ENCODE measurements at places on chromosomes 5 and 9.

DNA sequence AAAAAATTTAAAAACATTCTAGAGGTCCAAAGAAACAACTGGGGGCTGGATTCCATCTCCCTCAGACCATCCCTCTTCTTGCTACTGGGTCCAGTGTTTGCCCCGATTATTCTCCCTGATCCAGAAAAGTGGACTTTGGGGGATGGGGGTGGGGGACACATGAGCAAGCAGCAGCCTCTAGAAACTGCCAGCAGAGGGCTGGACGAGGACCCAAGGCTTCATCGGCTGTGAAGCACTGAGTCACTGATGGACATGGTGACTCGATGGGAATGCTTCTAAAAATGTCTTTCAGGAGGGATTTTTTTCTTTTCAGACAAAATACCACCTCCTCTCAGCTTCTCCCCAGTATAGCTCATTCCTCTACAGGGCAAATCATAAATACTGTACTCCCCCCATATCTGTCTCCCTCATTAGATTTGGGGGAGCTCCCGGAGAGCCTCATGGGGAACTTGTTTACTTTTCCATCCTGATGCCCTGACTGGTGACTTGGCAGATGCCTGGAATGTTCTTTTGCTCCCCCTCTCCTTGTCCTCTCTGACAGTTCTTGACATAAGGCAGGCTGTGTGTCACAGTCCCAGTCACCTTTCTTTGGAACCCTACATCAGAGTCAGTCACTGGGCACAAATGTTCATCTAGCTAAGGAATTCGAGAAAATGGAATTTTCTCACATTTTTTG lies 67.2 kb upstream of the STC2 start:
- DNase-seq, result no peak

DNA sequence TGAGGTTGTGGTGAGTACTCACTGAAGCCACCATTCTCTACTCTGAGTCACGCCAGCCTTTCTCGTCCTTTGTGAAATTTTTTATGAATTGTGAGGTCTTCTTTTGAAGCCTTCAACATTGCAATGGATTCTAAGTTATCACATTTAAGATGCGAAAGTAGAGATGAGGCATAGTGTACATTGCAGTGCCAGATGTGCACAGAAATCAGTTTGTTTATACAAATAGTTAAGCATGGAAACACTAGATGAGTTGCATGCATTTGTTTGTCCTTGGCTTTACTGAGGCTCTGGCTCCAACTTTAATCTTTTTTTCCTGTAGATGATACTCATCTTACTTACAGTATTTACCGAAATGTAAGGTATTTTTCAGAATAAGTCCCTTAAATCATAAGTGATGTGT lies 453.7 kb upstream of the RIOK2 start:
- no peak for DNase-seq

- DNase-seq, result no peak
These were observed 9.7 kb downstream of the GRIN1 start for GRCh38 chr9:137148661-137149060.

- peak; percentile 67 for DNase-seq
These were observed 701.5 kb upstream of the MEF2C start for GRCh38 chr5:89584339-89584956.

- DNase-seq, result no peak
These were observed 106.5 kb upstream of the PRRC1 start for GRCh38 chr5:127410959-127411358.

DNA sequence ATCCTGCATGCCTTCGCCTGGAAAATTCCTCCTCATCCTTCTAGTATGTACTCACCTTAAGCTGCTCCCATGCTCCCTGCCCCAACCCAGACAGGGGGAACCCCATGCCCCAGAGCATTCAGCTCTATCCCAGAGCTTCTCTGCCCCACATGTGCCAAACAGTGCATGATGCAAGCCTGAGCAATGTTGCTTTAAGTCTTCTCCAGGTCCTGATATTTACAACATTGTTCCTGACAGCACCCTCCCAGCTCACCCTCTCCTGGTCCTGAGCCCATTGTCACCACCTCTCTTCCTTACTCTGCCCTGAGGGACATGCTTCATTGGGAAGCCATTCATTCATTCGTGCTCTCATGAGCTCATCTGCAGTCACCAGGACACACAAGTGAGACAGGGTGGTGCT lies 23.4 kb upstream of the BARX1 start:
- no peak for DNase-seq

DNA sequence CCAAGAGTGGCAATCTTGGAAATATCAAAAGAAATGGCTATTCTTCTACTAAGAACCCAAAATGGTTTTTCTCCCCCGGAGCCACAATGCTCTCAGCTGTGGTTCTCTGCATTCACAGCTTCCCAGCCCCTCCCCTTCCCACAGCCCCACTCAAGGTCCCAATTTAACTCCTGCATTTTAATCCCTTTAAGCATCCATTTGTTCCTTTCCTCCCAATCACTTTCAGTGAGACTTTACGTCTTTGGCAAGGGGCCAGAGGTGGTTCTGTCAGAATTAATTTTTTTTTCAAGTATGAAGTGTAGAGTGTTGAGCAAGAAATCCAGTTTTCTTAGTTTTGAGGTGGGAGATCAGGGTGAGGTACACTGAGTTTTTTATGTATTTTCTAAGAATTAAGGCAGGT lies 256.9 kb downstream of the GLIS3 start:
- no peak for DNase-seq

GRCh38 chr5:126098330-126099017 lies 324.7 kb upstream of the GRAMD2B start:
- DNase-seq, result no peak

GRCh38 chr9:33466565-33467495 lies 6.9 kb downstream of the NOL6 start:
- DNase-seq, result no peak

GRCh38 chr9:135402739-135403695 lies 76.6 kb upstream of the PPP1R26 start:
- no peak for DNase-seq

GRCh38 chr5:17206021-17206420 lies 11.4 kb upstream of the BASP1 start:
- no peak for DNase-seq

DNA sequence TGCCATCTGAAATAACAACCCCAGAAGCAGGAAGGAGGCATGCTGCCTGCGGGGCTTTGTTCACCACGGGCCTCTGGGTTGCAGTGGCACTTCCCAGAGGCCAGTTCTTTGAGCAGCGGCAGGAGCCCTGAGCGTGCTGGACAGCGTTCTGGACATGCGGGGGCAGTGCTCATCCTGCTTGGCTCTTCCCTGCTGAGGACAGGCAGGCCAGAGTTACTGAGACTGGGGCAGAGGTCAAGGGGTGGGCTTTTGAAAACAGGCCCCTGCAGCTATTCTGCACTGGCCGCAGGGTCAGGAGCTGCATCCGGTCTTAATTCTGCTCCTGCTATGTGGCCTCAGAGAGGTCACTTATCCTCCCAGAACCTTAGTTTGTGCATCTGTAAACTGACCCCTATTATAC lies 258.6 kb downstream of the FSTL4 start:
- DNase-seq, result no peak

GRCh38 chr9:76733096-76733495 lies 31.1 kb upstream of the PCA3 start:
- DNase-seq, result no peak

DNA sequence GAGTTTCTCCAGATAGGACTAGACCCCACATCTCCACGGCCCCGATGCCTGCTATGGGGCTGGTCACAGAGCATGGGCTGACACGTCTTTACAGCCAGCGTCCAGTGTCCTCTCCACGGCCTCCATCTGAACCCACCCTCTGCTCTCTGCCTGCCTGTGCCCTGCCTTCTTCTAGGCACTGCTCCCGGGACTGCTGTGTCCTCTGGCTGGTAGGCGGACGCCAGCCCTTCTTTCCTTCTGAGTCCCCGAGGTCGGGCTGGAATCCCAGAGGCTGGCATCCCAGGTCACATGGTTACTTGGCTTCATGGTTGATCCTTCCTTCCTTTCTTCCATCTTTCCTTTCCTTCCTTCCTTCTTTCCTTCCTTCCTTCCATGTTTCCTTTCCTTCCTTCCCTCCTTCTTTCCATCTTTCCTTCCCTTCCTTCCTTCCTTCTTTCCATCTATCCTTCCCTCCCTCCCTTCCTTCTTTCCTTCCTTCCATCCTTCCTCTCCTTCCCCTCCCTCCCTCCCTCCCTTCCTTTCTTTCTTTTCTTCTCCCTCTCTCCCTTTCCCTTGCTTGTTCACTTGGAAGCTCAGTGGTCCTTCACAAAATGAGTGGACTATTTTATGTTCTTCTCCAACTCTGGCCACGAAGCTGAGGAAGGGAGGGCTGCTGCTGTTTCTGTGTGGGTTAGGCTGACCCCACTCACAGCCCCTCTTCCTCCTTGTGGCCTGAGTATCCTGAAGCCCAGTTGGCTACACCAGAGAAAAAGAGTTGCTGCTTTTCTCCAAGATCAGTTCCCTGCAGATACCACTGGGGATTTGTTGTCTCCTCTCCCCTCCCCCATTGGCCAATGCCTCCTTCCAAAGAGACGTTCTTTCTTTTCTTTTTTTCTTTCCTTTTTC lies 66.8 kb upstream of the NEURL1B start:
- DNase-seq, result no peak

- DNase-seq, result no peak
These were observed 46.5 kb upstream of the NTRK2 start for GRCh38 chr9:84622981-84623380.

DNA sequence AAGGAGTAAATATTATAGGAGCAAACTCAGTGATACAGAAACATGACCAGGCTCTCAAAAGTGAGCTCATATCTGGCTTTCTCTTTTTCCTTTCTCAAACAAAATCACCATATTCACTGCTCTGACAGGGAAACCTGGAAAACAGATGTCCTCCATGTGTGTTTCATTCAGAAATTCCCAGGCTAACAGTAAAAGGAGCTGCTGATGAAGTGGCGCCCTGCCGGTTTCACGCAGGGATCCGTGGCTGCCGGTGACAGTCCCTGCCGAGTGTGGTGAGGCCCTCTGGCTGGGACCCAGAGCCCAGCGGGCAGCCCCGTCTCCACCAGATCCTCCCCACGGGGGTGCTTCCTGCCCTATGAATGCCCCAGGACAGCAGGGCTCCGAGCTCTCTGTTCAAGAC lies 208.1 kb downstream of the GNA14 start:
- DNase-seq, result no peak

DNA sequence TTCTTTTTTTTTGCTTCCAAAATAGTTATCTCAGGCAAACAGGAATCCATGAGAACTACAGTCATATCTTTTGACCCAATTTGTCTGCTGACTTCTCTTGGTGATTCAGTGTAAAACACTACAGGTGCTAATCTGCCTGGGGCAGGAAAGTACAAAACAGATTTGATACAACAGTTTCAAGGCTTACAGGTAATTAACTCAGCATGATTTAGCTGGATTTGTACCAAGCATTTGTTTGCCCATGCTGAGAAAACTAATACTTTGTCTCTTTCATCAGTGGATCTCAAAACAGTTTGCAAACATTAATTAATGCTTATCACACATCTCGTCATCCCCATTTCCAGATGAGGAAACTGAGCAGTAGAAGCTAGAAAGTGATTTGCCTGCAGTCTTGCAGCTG lies 312.5 kb upstream of the SEMA6A start:
- DNase-seq, result no peak

GRCh38 chr5:179454356-179454755 lies 96.0 kb upstream of the RUFY1 start:
- DNase-seq, result no peak

DNA sequence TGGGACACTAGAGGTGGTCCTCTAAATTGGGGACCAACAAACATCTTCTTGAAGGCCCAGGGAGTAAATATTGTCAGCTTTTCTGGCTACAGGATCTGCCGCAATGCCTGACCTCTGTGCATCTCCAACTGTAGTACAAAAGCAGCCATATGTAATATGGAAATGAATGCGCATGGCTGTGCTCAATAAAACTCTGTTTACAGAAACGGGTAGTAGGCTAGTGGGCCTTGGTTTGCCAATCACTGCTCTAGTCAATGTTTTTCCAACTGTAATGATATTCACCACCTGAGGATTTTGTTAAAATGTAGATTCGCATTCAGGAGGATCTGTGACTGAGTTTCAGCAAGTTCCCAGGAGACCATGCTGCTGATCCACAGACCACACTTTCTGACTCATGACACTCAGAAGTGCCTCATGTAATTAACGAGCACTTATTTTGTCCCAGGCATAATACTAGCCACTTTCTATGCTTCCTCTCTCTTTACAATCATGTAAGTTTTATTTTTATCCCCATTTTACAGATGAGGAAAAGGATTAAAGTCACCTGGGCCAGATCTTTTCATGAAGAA lies 96.9 kb downstream of the MED27 start:
- no peak for DNase-seq

DNA sequence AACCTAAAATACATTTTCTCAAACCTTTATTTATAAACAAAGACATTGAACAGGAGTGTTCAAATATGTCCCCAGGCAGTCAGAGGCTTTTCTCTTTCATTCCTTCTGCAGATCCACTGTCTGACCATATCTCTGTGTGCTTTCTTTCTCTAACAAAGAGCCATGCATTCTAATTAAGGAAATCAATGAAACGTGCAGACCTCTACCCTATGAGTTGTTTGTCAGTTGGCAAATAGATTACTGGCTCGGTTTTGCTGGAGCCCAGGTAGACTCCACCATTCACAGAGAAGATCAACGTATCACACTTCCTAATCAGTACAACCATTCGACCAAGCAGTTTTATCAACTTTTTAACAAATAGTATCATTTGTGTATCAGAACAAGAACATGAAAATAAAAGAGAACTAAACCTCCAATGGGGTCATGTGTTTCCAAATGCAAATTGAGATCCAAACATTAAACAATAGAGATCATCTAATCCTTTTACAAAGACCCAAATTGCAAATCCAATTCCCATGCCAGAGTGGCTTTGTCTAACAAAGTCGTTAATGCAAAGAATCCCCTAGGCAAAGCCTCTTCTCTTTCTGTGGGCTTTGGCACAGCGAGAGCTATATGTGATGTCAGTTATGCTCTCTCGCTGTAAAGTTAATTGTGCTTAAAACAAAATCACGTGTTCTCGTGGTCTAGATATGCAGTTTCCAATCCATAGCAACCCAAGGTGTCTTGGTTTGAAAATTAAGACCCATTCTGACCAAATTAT lies 16.8 kb downstream of the KLF4 start:
- no peak for DNase-seq

- DNase-seq, result no peak
These were observed 177.5 kb upstream of the TBC1D2 start for GRCh38 chr9:98432960-98433359.

DNA sequence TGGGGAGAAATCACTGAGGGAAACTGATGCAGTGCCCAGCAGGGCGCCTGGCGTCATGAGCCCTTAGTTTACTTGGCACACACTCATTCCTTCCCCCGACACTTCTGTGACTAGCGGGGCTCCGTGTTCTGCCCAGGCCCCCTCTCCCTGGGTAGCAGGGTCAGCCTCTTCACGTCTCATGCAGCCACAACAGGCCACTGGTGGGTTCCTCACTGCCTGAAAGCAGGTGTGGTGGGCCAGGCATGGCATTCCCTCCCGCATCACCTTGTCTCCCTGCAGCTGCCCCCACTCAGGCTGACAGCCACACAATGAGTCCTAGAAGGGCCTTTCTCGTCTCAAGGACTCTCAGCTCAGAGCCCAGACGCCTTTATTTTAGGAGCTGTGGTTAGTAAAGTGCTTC lies 51.1 kb upstream of the CPLX2 start:
- no peak for DNase-seq

Data from Panc1 (cell line).